ENCODE measurements at places on chromosomes 2 and 18. TPM values are rescaled to one million over a fixed set of nuclear protein-coding genes. Genes with fewer than 3 reads are reported as not detected.

Gene EIF5B
- total RNA-seq: 54.8 TPM

GRCh38 chr18:7133181-7133580 lies 15.6 kb upstream of the LAMA1 start:
- DNase-seq: no peak

- no peak for DNase-seq
Measured at GRCh38 chr18:78074400-78075020, 824.9 kb downstream of the GALR1 start.

DNA sequence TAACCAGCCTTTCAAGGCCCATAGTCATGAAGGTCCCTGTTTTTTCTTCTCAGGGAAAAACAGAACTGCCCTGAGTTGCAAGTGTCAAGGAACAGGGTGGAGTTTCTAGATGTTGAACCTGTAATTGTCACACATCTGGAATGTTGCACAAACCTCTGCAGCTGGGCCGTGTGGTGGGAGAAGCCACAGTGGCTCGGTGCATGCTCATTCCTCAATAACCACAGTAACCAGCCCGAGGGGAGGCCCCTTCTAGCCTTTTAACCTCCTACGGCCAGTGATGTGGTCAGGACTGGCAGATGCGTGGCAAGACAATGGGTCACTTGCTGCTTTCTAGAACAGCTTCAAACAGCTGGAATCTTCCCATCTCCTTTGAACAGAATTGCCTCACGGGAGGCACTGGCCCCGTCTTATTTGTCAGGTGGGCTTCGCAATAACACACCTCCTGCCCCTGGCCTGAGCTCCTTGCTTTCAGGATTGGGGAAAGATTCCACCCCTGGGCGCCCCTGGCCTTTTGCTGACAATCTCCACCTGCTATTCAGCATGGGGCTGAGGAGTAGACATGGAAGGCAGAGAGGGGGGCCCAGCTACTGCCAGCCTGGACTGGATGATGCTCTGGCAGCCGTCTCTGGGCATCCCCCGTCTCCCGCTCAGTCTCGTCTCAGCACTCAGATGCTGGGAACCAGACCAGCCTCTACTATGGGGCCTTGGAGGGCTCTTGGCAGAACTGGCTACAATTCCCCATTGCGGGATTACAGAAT lies 102.9 kb downstream of the KLHL29 start:
- DNase-seq: no peak

Gene RAD51AP2
- total RNA-seq: not detected

- DNase-seq: no peak
Measured at GRCh38 chr18:49064421-49064820, 113.7 kb upstream of the SMAD7 start.

DNA sequence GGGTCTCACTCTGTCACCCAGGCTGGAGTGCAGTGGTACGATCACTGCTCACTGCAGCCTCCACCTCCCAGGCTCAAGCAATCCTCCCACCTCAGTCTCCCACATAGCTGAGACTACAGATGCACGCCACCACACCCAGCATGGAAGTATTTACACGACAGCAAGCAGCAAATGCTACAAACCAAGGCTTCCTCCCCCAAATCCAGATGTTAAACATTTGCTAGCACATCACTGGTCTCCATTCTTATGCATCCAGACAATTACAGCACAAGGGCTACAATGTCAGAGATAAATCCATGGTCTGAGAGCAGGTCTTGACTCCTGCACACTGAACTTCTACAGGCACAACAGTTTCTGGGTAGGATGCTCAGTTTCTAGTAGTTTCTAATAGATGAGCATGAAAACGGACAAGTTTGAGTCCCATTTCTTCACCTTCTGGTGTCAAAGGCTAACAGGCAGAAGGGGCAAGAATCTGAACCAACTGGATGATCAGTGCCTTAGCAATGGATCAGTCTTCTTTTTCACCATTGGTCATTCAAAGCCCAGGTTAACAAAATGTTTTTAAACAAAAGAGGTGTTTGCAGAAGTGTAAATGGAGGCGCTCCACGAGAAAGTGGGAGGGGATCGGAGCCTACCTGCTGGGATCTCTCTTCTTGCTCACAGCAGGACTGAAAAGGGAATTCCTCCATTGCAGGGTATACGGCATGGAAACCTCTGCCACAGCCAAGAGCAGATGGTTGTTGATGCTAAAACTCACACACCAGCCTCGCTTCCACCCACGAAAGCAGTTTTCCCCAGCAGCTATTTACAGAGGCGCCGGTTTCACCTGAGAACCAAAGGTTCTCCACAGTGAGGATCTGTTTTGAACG lies 135.0 kb upstream of the ARL4C start:
- DNase-seq: no peak

Gene REL
- total RNA-seq: 81.1 TPM

- no peak for DNase-seq
Measured at GRCh38 chr2:12567411-12567810, 149.3 kb upstream of the TRIB2 start.

Gene TUBA3E
- not detected for total RNA-seq

GRCh38 chr2:100242891-100243619 lies 79.2 kb downstream of the LONRF2 start:
- peak; percentile 83 for DNase-seq

GRCh38 chr2:283996-284794 lies 3.7 kb downstream of the ALKAL2 start:
- no peak for DNase-seq

DNA sequence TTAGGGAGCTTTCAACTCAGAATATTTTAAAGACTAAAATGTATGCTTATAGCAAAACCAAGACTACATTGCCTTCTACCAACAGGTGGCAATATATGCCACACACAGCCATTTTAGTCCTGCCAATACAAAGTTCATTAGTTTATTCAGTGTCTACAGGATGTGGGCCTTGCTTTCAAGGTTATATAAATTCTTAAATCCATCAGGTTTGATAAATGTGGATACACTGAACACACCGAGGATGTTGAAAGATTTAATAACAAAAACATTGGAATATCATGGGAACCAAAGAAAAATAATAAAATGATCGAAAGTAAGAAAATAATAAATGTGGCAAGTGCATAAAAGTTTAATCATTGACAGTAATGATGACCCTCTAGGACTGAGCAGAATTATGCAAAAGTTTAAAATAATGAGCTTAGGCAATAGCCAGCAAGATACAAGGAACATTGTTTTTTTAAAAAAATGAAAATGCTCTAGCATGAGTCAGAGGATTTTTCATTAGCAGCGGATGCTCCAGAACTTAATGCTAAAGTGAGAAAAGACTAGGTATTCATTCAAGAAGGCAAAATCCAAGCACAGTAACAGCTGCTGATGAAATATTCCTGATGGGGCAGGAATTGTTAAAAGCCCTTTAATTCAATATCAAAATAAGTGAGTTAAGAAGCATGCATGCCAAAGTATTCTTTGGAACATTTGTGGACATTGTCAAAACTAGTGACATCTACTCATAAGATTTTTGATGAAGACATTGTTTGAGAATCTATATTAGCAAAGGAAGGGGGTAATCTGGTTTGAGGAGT lies 14.2 kb downstream of the SCN9A start:
- DNase-seq: peak; percentile 28

DNA sequence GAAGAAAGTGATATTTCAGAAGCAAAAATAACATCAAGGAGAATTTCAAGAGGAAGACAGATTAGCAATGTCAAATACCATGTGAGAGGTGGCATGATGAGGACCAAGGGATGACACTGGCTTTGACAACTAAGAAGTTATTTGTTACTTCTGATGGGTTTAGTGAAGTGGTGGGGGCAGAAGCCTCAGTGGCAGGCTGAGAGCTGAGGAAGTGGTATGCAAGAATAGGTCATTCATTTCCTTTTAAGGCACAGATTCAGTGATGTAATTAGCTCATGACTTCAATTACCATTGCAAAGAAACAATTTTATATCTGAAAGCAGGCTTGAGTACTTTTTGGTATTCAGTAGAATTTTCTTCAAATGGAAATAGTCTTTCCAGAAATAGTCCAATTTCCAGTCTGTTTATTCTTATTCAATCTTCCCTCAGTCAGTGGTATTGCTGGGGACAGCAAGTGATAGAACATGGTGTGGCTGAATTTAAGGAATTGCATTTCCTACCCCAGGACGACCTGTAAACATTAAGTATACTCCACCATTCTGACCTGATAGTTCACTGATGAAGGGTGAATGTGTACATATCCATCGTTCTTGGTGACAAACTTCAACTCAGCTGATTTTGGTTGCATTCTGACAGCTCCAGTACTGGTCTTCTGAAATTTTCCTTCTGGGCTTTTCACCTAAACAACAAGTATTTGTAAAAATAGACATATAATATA lies 28.2 kb downstream of the GEMIN6 start:
- peak; percentile 38 for DNase-seq

- DNase-seq: no peak
Measured at GRCh38 chr2:206855585-206856433, 83.5 kb upstream of the CPO start.

- DNase-seq: no peak
Measured at GRCh38 chr2:100812573-100812972, 7.4 kb upstream of the NPAS2 start.

- peak; percentile 76 for DNase-seq
Measured at GRCh38 chr2:88885679-88886416, 194.4 kb downstream of the RPIA start.

DNA sequence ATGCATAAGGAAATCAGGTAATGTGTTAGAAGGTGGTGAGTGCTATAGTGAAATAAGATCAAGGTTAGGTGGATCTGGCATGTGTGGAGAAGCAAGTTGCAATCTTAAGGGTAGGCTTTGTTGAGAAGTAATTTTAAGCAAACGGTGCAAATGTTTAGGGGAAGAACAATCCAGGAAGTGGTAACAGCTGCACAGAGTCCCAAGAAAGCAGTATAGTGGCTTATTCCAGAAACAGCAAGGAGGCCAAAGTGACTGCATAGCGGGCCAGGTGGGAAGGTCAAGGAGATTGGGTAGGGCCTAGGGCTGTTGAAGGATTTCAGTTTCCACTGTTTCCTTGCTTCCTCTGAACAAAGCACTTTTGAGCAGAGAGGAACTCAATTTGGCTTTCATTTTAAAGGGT lies 30.0 kb upstream of the RAB1A start:
- peak; percentile 66 for DNase-seq

- no peak for DNase-seq
Measured at GRCh38 chr2:60416221-60417008, 137.0 kb downstream of the BCL11A start.

DNA sequence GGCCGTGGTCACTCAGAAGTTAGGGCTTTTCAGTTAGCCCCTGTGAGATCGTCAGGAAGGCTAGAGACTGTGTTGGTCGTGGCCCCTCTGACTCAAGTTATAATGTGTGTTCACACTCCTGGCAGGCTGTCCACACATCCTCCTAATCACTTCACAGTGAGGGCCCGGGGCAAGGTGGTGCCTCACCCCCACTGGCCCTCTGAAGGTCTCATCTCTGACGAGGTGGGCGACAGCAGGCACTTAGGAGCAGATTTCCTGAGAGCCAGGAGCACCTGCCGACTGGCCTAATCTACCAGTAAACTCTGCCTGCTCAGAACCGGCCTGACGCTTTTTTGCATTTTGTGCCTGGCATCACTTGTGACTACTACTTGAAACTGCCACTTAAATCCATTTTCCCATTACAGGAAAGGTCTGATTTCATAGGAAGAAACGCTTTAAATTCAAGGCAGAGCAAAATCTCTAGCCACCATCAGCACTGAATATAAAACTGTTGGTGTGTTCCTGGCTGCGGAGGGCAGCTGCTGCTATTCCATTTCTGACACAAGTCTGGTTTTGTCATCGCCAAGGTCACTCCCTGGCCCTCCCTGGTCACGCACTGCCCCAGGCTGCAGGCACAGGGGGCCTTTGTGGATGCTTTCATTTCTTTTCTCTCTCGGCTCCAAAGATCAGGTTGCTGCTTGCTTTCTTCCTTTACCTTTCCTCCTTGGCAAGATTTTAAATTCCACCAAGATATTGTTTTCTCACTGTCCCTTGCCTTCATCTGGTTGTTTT lies 48.0 kb downstream of the RAB12 start:
- no peak for DNase-seq

GRCh38 chr2:219405958-219406860 lies 12.0 kb upstream of the DES start:
- DNase-seq: no peak

- DNase-seq: no peak
Measured at GRCh38 chr2:234374150-234374508, 122.8 kb downstream of the ARL4C start.
